ENCODE measurements at places on chromosomes 1 and 21. TPM values are rescaled to one million over a fixed set of nuclear protein-coding genes. Genes with fewer than 3 reads are reported as not detected.

The FAM89A gene
- 41.8 TPM for total RNA-seq

The ATP1A4 gene
- total RNA-seq: not detected

The RGS16 gene
- 101 TPM for total RNA-seq

The AQP10 gene
- total RNA-seq: not detected

The NBL1 gene
- 3.5 TPM for total RNA-seq

The TRAPPC3 gene
- 76.0 TPM for total RNA-seq

The LCE3B gene
- not detected for total RNA-seq

The PRKAA2 gene
- not detected for total RNA-seq

DNA sequence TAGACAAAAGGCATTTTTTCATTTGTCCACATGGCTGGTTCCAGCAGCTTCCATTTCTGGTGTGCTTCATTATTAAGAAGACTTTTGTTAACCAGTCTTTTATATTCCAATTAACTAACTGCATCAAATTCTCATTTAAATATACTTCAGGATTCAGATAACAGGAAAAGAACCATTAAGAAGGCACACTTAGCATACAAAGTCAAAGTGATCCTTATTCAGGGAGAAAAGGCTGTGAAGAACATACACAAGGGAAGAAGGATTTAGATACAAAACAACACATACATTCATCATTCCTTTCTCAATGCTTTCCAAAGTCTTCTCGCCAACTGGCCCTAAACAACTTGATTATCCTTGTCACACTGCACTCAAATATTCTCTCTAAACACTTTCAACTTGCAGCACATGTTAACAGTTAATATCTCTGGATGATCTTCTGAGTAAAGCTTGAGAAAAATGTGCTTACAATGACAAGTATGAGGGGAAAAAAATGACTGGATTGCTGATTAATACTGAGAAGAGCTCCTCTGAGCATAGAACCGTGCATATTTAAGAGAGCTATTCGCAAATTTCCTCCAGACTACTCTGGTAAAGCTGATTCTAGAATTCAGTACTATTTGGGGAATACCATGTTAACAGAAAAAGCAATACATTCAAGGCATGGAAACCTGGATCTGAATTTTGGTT is 225.2 kb upstream of the TNR start:
- DNase-seq: no peak

DNA sequence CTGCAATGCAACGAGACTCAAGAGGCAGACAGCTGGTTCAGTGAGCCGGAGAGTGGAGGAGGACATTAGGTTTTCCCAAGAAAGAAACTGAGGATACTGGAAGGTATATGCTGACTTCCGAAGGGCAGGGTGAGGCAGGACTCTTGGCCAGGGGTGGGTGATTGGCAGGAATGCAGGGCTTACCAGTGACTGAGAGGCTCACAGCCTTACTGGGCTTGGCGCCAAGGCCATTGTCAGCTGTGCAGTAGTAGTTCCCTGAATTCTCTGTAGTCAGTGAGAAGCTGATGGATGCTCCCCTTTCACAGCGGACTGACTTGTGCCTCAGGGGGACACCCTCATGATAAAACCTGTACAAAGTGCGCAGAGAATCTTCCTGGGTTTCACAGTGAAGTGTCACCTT is 9.6 kb downstream of the FCRL5 start:
- DNase-seq: peak; percentile 13

- no peak for DNase-seq
Measured at GRCh38 chr1:150567341-150567716, 12.1 kb downstream of the MCL1 start.

DNA sequence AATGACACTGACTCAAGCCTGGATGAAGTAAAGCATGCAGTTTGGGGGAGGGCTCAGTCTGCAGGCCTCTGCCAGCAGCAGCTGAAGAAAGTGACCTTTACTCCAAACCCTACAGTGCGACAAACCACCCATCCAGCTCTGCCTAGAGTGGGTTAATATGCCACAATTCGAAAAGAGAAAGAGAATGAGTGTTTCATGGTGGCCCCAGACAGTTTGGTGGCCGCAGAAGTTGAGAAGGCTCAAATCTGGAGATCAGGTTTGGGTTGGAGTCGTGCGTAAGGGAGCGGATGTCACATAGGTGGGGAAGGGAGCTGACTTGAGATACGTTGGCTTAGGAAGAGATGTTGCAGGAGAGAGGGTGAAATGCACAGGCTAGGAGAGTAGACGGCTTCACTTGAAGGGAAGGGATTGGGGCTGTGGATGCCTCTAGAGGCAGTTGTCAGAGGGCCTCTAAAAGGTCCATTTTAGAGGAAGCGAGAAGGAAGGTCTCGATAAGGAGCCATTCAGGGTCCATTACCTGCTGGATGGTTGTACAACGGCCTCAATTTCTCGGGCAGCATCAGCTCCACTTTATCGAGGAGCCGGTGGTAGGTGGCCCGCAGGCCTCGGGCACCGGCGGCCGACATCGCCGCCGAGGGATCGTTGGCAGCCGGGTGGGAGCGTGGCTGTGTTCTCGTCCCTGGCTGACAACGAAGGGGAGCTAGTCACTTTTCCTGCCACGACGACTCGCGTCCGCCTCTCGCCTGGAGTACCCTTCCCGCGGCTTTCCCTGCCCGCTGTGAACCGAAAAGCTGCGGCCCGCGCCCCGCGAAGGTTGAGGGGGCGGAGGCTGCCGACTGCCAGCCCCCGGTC is 1.0 kb upstream of the DCAF6 start:
- peak; percentile 59 for DNase-seq

DNA sequence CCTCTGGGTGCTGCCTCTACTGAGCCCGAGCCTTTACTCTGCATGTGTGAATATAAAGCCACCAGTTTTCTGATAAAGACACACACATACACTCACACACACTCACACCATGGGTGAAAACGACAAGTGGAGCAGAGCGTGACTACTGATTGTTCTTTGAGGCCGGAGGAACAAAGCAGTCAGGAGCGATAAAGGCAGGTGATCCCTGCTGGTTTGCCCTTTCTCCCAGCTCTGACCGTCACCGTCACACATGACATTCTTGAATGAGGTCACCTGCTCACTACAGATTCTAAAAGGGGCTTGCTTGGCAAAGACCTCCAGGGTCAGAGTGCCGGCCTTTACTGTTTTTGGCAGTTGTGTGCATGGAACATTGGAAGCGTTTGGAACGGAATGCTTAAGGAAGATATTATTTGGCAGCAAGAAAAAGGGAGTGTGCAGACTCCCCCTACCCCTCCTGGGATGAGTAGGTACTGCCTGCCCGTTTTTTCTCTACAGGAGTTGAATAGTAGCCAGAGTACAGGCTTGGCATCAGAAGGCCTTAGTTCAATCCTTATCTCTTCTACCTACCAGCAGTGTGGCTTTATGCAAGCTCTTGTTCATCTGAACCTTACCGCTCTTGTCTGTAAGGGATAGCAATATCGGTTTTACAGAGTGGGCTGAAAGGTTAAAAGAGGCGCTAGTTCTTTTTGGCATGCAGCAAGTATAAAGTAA is 79.7 kb downstream of the PBX1 start:
- DNase-seq: no peak

- DNase-seq: no peak
Measured at GRCh38 chr1:3590139-3590763, 21.1 kb downstream of the MEGF6 start.

- no peak for DNase-seq
Measured at GRCh38 chr1:29669158-29669871, 433.0 kb downstream of the PTPRU start.

DNA sequence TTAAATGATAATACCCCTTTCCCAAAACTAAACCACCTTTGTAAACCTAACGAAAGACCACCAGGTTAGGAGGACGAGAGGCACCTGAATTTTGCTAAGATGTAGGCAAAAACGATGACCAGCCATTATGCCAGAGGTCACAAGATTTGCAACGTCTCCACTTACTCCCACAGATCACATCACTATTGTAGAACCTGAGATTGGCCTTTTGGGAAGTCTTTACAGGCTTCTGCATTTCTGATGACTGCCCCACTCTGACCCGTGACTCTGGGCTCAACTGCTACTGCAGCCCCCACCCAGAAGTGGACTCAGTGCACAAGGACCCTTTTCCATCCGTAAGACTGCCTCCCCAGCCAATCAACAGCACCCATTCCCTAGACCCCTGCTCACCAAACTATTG is 36.4 kb upstream of the COL6A2 start:
- DNase-seq: no peak

DNA sequence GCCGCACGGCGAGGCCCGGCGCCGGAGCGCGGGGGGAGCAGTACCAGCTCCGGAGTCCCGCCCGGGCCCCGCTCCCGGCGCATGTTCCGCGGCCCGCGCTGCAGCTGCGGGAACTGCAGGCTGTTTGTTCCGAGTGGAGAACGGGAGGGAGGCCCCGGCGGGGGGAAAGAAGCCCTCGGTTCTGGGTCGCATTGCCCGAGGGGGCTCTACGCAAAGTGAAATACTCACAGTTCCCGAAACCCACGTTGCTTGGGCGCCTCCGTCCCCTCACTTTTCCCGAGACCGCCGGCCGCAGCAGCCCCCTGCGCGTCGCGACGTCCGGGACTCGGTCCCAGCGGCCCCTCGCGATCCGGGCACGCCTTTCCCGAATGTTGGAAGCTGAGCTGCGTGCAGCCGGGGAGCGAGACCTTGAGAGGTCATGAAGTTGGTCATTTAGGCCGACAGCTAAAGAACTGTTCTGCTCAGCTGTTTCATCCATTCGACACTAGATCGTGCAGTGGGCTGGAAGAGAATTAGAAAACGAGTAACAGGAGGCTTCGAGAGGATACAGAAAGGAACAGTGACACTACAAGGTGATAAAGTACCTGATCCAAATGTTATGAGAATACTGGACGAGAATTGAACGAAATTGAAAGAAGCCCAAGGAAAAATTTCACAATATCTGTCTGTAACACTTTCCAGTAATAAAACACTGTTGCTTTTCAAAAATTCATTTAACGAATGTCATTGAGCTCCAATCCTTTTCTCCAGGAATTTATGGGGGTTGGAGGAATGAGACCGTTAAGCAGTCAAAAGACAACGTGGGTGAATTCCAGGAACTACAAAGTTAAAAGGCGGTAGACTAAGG is 657 bp upstream of the LIN9 start:
- peak; percentile 71 for DNase-seq

- no peak for DNase-seq
Measured at GRCh38 chr1:234848972-234849649, 239.1 kb upstream of the IRF2BP2 start.

DNA sequence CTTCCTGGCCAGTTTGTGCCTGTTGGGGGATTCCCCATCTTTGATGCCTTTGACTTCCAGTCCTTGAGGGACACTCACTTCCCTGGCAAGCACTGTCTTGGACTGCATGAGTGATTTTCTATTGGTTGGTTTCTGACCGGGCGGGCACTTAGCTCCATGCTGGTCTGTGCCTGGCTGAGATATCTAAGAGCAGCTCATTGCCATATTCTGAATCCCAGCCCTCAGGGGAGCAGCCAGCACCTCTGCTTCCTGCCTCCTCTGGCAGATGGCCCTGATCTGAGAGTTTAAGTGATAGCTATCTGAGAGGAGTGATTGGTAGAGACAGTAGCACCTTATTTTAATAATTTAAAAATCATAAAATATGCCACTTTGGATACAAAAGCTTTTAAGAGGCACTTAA is 52.5 kb downstream of the DISC1 start:
- DNase-seq: no peak

GRCh38 chr1:240306673-240307072 is 215.0 kb downstream of the FMN2 start:
- DNase-seq: peak; percentile 53

DNA sequence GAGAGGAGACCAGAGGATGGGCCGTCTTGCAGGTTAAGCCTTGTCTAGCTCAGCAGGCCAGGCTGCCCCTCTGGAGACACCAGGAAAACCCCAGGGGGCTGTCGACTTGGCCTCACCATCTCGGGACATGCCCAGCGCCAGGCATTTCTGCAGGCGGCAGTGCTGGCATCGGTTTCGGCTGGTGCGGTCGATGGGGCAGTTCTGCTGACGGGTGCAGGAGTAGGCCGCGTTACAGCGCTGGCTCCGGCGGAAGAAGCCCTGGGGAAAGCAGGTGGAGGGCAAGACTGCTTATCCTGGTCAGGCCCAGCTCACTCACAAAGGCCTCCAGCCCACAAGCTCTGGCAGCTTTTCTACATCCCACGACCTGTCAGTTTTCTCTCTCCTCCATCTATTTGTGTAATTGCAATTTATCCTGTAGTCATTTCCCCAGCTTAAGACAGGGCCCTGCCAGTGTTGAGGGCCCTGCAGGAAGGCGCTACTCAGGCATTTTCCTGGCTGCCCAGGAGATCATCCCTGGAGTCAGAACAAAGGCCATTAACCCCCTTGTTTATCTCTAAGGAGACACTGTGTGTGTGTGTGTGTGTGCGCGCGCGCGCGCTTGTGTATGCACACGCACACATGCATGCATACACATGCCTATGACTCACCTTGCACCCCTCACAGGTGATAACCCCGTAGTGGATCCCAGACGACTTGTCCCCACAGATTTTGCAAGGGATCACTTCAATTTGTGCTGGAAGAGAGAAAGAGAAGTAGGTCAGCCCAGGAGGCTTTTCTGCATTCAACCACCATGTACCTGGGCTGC is 11.5 kb upstream of the LINGO4 start:
- no peak for DNase-seq

- DNase-seq: no peak
Measured at GRCh38 chr1:150008699-150009098, 1.8 kb downstream of the OTUD7B start.

GRCh38 chr1:150186789-150187559 is 37.3 kb downstream of the PLEKHO1 start:
- peak; percentile 64 for DNase-seq

DNA sequence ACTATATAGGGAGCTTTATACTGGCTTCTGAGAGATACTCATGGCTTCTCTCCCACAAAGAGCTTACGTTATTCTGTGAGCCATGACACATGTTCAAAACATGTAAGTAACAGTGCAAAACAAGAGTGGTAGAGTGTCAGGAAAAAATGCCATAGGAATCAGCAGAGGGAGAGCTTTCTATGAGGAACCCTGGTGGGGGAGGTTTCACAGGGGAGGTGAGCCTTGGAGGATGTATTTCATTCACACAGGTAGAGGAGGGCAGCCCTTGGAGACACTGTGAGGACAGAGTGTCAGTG is 72.7 kb upstream of the LYST start:
- no peak for DNase-seq

DNA sequence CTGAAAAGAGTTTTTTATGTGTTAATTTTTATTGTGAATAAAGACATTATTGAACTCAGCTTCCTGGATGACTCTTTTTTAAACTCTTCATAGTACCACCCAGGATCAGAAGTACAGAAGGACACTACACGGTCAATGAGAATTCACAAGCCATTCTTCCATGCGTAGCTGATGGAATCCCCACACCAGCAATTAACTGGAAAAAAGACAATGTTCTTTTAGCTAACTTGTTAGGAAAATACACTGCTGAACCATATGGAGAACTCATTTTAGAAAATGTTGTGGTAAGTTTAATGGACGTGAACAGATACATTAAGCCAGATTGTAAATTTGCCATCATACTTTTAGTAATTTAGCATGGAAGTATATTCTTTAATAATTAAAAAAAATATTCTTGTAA is 249.5 kb downstream of the TPR start:
- no peak for DNase-seq

GRCh38 chr1:218390618-218391017 is 45.5 kb downstream of the TGFB2 start:
- DNase-seq: peak; percentile 70

DNA sequence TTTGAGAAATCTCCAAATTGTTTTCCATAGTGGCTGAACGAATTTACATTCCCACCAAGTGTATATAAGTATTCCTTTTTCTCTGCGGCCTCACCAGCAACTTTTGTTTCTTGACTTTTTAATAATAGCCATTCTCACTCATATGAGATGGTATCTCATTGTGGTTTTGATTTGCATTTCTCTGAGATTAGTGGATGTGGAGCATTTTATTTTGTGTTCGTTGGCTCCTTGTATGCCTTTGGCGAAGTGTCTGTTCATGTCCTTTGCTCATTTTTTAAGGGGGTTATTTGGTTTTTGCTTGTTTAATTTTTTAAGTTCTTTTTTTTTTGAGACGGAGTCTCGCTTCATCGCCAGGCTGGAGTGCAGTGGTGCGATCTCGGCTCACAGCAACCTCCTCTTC is 45.1 kb upstream of the MPC2 start:
- DNase-seq: no peak

Data from SJCRH30 (cell line).